ENCODE measurements at places on chromosomes 4 and X.

DNA sequence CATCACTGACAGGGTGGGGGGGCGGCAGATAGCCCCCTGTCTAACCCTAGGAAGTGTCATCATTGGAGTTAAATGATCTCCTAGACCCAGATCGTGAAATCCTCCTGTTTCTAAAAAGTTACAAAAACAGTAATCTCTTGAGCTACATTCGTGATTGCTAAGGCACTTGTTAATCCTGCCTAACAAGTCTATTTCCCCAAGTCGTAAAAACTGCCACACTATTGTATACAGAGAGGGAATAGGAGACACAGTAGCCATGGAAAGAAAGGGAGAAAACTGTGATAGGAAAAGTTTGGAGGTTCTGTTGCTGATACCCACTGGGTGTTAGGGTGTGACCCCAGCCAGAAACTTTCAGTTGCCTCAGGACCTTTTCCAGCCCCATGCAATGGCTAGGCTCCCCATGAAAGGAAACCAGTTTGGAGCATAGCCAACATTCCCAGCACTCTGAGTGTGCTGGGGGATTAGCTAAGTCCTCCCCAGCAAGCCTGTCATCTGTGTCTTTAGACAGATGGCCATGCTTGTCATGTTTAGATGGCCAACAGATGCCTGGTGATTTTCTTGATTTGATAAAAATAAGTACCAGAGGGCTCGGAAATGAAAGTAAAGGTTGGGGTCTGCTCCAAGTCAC, 63.3 kb upstream of the ANXA10 start:
- DNase-seq = no peak

GRCh38 chr4:56821381-56822243, at the start of gene SPINK2:
Gene SPINK2 (minus strand): TSS chr4:56821701. CDS start chr4:56821662, 39 bp downstream.
- DNase-seq = peak; percentile 65

- DNase-seq = no peak
Measured at GRCh38 chr4:1479454-1479853, 73.2 kb upstream of the NKX1-1 start.

DNA sequence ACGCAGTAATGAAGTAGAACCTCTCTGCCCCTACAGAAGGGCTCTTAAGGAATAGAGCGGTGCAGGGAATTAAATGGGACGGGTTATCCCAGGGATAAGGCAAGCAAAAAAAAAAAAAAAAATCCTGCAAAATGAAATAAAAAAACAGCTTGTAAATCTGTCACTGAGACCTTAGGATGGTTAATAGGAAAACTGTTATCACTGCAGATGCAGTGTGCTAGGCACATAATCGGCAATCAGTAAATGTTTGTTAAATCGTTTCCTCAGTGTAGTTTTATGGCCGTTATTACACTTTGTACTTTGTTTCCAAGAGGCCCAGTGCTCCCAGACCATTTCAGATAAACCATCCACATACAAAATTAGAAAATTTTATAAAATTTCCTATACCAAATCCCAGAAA, 1.0 kb downstream of the HNRNPH2 start:
- no peak for DNase-seq

DNA sequence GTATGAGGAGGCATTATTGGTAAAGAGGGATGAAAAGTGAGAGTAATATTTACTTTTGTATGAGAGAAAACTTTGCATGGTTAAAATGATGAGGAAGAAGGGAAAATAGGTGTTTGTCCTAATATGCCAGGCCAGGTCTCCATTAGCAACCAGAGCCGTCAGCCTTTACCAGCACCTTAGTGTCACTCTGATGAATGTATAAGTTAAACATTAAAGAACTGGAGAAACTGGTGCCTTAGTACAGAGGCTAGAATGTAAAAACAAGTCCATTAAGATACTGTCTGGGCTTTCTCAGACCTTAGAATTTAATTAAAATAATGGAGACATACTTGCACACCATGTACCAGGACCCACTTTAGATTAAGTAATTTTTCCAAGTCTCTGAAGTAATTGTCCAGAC, 222.3 kb downstream of the FAM47A start:
- no peak for DNase-seq

DNA sequence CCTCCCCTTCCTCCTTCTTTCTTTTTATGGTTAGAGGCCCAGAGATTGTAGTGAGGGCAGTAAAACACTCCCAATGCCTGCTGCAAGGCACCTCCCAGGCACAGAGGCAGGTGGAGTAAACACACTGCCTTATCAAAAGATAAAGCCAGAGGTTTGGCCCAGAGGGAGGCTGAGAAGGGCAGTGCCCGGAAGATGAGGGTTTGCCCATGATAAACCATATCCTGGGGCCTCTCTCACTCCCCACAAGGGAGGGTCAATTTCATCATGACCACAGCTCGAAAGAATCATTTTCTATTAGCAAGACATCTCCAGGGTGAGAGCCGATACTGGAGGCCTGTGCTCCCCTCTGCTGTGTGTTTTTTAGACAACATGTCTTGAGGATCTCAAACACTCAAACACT, 98.5 kb upstream of the FAM9C start:
- DNase-seq = no peak

DNA sequence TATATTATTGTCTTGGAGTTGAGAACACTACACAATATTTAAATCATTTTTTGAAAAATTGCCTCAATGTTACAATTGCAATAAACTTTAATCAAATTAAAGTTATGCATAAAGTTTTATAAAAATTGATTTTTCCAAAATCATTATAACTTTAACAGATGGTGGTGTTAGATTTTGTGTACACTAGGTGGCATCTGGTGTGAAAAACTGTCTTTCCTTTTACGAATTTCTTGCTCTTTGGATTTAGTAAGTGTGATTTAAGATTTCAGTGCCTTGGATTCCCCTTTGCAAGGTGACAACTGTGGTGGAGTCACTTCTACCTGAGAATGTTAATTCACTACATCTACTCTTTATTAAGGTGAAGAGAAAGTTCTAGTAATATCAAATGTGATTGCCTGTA, 91.6 kb downstream of the AREG start:
- DNase-seq = no peak

GRCh38 chr4:184962125-184962638, 56.1 kb upstream of the HELT start:
- DNase-seq = no peak

GRCh38 chrX:49198540-49199314, 1.3 kb downstream of the SYP start:
- DNase-seq = no peak

DNA sequence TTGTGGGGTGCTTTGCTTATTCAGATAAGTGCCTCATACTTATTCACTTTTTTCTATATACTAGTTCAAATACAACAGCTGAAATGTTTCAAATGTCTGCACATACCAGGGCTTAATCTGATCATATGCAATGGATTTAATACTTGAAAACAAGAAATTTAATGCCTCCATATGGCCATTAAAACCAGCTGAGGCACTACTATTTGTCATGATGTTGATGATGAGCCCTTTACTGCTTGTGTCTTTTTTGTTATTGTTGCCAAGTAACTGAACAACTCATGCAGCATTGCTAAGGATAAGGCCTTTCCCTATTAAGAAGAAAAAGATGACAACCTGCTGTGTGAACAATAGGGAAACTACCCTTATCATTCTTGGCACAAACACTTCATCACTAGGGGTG, 52.5 kb downstream of the MAGEB10 start:
- DNase-seq = no peak

DNA sequence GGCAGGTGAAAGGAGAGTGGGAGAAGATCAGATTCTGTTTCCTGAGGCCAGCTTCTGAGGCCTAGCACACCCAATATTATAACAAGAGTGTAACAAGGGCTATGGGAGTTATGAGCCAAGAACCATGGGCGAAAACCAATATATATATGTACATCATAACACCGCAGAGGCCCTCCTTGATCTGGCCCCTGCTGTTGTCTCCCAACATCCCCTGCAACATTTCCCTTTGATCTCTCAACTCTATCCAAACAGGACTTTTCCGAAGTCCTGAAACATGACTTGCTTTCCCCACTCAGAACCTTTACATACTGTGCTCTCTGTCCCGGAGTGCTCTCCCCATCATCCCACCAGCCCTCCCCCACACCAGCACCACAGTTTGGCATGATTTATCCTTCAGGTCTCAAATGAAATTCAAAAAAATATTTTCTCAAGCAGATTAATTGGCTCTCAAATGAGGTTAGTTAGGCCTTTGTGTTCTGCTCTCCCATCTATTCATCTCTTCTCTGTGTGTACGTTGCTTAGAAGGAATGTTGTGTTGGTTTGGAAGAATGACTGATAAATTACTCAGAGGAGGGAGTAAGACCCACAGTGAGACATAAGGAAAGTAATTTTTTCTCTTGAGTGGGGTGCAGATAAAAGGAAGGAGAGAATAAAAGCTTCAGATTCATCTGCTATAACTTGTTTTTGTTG, 58.1 kb upstream of the SMIM10 start:
- no peak for DNase-seq

- no peak for DNase-seq
Measured at GRCh38 chrX:13091111-13091765, 46.8 kb upstream of the FAM9C start.

DNA sequence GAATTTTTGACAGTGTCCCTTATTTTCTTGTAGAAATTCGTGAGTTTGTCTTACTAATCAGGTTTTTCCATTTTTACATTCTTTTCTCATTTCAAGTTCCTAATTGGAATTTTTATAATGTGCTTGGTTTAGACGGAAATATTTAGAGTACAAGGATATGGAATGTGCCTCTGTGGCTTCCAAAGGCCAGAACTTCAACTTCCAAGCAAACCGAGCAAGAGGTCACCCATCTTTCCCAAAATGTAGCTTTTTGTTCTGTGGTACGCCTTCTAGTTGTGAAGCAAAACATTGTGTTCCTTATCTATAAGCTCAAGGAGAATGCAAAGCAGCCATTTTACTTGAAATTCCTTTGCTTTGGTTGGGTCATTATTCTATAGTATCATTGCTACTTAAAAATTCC, 212.8 kb upstream of the PACRGL start:
- DNase-seq = no peak
